Effector memory CD8-positive, alpha-beta T cell (primary cell): ENCODE measurements at places on chromosomes 2 and 18.

DNA sequence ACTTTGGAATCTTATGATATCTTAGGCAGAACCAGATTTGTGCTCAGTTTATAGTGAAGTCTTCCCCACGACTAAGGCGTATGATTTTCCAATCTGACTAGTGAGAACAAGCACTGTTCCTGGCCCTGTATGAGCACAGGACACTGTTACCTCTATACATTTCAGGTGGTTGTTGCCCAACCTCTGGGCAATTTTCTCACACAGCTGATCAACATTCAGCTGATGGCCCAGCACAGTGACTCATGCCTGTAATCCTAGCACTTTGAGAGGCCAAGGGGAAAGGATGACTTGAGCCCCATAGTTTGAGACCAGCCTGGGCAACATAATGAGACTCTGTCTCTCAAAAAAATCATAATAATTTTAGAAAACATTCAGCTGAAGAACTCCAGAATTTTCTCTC lies 119.5 kb downstream of the ASXL3 start:
- no peak for DNase-seq

DNA sequence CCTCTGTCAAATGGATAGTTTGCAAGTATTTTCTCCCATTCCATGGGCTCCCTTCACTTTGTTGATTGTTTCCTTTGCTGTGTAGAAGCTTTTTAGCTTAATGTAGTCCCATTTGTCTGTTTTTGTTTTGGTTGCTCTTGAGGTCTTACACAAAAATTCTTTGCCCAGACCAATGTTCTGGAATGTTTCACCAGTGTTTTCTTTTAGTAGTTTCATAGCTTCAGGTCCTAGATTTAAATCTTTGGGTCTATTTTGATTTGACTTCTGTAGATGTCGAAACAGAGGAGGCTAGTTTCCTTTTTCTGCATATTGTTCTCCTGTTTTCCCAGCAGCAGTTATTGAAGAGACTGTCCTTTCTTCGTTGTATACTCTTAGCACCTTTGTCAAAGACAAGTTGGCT lies 351.6 kb downstream of the PTPRM start:
- no peak for DNase-seq

- no peak for DNase-seq
Observed at GRCh38 chr2:159124441-159124911, 156.0 kb downstream of the TANC1 start.

DNA sequence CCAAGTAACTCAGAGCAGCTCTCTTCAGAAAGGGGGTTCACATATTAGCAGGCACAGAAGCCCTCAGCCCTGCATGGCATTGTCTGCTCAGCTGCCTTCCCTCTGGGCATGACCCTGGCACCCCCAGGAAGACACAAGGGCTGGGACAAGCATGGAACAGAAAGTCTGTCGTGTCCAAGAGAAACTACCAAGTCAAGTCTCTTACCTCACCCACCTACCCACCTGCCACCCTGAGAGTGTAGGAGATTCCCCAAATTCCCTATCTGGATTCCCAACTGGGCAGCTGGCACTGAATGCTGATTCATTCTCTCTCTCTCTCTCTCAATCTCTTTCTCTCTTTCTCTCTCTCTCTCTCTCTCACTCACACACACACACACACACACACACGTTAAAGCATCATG lies 21.6 kb downstream of the SMAD7 start:
- DNase-seq, result no peak
